ENCODE measurements at places on chromosomes 4 and X.

DNA sequence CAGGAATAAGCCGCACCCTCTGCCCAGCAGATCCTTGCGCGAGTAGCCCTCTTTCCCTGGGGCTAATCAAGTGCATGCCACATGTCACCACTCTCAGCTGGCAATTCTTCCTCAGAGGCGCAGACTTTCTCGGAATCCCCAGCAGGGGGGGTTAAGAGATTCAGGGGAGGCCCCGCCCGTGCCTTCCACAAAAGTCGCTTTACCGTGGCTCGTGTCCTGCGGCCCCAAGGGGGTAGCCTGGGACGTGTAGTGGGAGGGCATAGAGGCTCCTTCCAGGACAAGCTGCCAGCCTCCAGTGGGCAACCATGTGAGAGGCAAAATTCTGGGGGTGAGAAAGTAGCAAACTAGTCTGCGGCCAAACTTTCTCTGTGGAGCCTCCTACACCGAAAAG, 652 bp downstream of the SRPX start:
- peak; percentile 2 for DNase-seq

DNA sequence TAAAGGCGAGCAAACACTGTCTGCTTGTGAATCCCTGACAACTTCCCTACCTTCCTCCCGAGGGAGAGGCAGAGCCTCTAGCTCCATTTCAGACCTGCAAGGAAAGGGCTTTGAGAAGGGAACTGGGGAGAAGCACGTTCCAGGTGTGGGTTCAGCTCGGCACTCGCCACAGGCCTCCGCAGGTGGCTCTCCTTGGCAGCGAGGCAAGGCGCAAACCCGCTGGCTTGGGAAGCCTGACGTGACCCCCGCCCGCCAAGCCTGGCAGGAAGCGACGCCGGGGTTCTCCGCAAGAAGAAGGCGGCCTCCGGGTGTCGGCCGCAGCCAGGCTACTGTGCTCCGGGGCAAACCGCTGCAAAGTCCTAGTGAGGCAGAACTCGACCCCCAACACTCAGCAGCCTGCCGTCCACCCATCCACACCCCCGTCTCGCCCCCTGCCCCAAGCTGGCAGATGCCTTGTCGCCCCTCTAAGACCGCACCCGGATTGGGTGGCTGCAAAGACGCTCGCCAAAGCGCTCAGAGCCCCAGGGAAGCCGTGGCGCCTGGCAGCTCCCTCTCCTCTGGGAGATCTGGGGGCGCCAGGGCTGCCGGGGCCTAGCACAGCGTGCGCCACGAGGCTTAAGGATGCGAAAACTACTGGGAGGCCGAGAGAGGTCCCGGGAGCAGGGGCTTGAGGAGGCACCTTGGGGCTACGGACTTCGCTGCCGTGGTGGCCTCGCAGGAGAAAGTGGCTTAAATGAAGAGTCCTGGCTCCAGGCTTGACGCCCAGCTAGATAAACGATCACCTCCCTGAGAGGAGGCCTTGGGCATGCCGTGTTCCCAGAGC, 21.8 kb downstream of the NKX3-2 start:
- DNase-seq = no peak

GRCh38 chr4:177275999-177276398, 33.7 kb upstream of the NEIL3 start:
- no peak for DNase-seq

GRCh38 chr4:86947501-86948120, 12.8 kb downstream of the AFF1 start:
- DNase-seq = no peak

GRCh38 chr4:184165291-184165690, 52.4 kb downstream of the ENPP6 start:
- no peak for DNase-seq

DNA sequence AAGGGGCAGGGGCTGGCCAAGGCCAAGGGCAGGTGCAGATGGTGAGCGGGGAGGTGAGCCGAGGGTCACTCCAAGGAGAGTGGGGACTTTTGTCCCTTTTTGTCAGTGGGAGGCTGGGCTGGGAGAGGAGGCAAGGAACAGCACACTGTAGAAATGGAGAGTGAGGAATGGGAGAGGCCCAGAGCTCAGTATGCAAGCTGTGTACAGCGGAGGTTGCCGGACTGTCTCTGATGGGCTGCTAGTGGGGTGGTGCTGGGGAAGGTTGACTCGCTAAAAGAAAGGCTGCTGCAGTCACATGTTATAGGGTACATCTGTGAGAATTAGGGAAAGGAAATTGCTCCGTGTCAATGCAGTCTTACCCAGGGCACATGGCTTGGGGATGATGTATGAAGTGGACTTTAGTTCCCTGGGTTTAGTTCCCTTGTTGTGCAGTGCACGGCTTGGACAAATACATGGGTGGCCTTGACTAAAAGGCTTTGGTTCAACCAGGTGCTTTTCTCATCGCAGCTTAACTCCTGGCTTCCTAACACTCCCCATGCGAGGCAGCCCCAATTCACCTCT, 57.1 kb upstream of the STX18 start:
- DNase-seq = no peak

DNA sequence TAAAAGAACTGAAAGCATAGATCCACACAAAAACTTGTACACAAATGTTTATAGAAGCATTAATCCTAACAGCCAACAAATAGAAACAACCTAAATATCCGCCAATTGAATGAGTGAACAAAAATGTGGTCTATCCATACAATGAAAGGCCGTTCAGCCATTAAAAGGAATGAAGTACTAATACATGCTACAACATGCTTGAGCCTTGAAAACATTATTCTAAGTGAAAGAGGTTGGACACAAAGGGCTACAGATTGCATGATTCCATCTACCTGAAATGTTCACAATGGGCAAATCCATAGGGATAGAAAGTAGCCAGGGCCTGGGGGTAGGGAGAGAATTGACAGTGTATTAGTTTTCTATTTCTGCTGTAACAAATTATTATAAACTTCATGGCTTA, 169.2 kb downstream of the SPCS3 start:
- no peak for DNase-seq

- no peak for DNase-seq
Observed at GRCh38 chrX:11632732-11633131, 33.0 kb downstream of the ARHGAP6 start.

All from activated naive CD4-positive, alpha-beta T cell treated with Interleukin-2 at 50 U/mL for 16 hours (primary cell).